ENCODE measurements at places on chromosomes 16 and 17. TPM values are rescaled to one million over a fixed set of nuclear protein-coding genes. Genes with fewer than 3 reads are reported as not detected.
A peak's percentile ranks its signal among the peaks of the same experiment; 100 is the strongest.

GRCh38 chr17:46046957-46047356, 47.9 kb downstream of the STH start:
- peak; percentile 24 for DNase-seq
- H3K27ac ChIP-seq = no peak overlapping the region
- H3K27me3 ChIP-seq = no peaks in the 10 kb centered on the region
- no peaks in the 10 kb centered on the region for H3K4me1 ChIP-seq

GRCh38 chr17:75440738-75441448, 15.5 kb upstream of the TMEM94 start:
- peaks cover 5% of the 10 kb centered on the region for H3K4me1 ChIP-seq
- no peak overlapping the region for H3K4me3 ChIP-seq
- H3K27me3 ChIP-seq = no peaks in the 10 kb centered on the region
- no peak for DNase-seq
- H3K36me3 ChIP-seq = no peaks in the 10 kb centered on the region
- H3K27ac ChIP-seq = no peak overlapping the region

DNA sequence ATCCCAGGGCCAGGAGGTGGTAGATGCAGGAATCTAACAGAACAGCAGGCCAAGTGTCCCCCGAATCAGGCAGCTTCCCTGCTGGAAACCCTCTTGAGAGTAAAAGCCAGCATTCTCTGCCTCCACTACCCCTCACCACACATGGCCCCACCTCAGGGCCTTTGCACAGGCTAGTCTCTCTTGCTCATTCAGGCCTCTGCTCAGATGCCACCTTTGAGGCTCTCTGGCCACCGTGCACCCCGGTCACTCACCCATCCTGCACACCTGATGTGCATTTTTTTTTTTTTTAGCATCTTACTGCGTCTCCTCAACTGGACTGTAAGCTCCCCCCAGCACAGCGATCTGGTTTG, 34.5 kb upstream of the GSE1 start:
- H3K27ac ChIP-seq = no peak overlapping the region
- no peak for DNase-seq
- peaks cover 44% of the 10 kb centered on the region for H3K4me1 ChIP-seq
- no peaks in the 10 kb centered on the region for H3K27me3 ChIP-seq
- H3K4me3 ChIP-seq = no peak overlapping the region
- H3K36me3 ChIP-seq = no peaks in the 10 kb centered on the region

- no peak within 1 kb of the TSS for H3K4me3 ChIP-seq
- no peaks in the 10 kb centered on the region for H3K4me1 ChIP-seq
- DNase-seq = no peak
- no peaks in the 10 kb centered on the region for H3K36me3 ChIP-seq
- peaks cover 12% of the 10 kb centered on the region for H3K27me3 ChIP-seq
- H3K27ac ChIP-seq = no peak within 1 kb of the TSS
These were observed at the start of gene ADAMTS18 for GRCh38 chr16:77434530-77435271. TSS of gene ADAMTS18 (minus strand) at chr16:77435034. CDS start at chr16:77434695, 339 bp downstream.

GRCh38 chr16:89805136-89805905, 11.1 kb downstream of the FANCA start:
- DNase-seq = peak; percentile 83
- peaks cover 10% of the 10 kb centered on the region for H3K4me1 ChIP-seq
- H3K4me3 ChIP-seq = no peak overlapping the region
- peaks cover 3% of the 10 kb centered on the region for H3K36me3 ChIP-seq
- peak overlapping the region; percentile 72 for H3K27ac ChIP-seq

DNA sequence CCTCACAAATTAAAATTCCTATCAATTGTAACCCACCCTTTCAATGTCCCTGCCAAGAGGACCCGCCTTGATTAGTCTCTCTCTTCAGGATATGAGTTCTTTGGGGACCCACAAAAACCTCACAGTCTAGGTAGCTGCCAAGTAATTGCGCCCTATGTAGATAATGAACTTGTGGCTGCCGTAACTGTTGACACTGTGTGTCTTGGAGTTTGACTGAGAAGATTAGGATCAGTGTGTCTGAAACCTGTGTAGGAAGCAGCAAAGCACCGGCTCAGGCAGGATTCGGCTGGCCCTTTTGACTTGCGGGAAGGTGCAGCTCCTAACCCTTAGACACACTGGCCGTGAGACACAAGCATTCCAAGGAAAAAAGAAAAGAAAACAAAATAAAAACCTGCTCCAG, 17.8 kb upstream of the SLC6A4 start:
- no peak for DNase-seq
- H3K4me1 ChIP-seq = peaks cover 2% of the 10 kb centered on the region
- no peak overlapping the region for H3K4me3 ChIP-seq
- peaks cover 17% of the 10 kb centered on the region for H3K36me3 ChIP-seq
- H3K27me3 ChIP-seq = no peaks in the 10 kb centered on the region

DNA sequence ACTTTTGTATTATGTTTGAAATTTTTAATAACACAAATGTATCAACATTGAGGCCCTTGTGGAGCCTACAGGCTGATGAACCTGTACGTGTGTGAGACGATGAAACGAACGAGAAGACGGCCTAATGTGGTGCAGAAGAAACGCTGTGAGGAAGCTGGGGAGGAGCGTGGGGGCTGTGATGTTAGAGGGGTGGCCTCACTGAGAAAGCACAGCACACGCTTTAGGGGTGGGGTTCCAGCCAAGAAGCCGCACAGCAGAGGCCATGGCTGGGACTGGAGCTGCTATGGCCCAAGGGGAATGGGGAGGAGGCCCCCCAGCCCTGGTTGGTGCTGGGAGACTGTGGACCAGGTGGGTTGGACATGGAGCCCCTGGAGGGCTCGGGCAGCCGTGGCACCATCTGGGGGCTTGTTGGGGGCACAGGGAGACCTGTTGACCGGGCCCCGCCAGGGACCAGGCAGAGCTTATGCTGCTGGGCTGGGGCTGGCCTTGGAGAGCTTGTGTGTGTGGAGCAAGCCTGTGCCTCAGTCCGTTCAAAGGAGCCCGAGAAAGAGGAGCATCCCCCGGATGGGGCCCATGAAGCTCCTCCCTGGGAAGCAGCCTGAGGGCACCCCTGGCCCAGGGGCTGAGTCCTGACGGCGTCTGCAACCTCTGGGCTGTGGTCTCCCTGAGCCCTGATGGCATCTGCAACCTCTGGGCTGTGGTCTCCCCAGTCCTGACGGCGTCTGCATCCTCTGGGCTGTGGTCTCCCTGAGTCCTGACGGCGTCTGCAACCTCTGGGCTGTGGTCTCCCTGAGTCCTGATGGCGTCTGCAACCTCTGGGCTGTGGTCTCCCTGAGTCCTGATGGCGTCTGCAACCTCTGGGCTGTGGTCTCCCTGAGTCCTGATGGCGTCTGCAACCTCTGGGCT, 44.7 kb downstream of the METRNL start:
- no peak for DNase-seq
- H3K27me3 ChIP-seq = peaks cover 37% of the 10 kb centered on the region
- no peaks in the 10 kb centered on the region for H3K36me3 ChIP-seq
- H3K27ac ChIP-seq = no peak overlapping the region
- H3K4me1 ChIP-seq = no peaks in the 10 kb centered on the region
- no peak overlapping the region for H3K4me3 ChIP-seq

DNA sequence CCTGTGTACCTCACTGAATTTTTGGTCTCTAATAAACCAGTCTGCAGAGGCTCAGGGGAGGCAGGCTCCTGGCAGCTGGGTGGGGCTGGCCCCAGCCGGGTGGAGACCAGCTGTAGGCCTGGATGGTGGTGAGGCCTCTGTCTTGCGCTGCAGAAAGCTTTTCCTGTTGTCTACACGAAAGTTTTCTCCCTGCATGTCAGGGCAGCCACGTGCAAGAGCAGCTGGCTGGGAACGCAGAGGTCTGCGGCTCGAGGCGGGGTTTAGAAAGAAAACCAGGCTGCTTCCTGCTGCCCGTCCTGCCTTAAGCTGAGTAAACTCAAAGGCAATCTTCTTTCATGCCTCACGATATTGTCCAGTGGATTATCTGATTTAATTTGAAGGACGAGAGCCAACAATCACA, 2.4 kb downstream of the SERPINF1 start:
- no peaks in the 10 kb centered on the region for H3K27me3 ChIP-seq
- peak overlapping the region; percentile 36 for H3K27ac ChIP-seq
- peak; percentile 87 for DNase-seq
- no peak overlapping the region for H3K4me3 ChIP-seq
- no peaks in the 10 kb centered on the region for H3K36me3 ChIP-seq

DNA sequence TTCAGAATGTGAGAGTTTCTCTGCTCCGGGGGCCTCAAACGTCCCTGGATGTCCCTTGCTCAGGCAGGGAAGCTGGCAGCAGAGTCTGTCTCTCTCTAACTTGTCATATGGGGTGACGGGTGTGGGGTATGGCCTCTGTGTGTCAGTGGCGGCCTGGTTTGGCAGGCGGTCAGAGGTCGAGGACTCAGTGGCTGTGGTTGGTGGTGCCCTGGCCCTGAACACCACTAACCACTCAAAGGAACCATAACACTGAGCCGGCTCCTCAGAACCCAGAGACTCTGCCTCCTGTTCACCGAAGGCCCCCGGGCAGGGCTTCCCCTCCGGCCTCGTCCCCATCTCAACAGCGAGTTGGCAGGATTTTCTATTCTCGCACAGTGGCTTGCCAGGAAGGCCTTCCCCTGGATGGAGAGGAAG, 677 bp downstream of the P2RX1 start:
- DNase-seq = no peak
- H3K27ac ChIP-seq = no peak overlapping the region
- no peak overlapping the region for H3K4me3 ChIP-seq
- no peaks in the 10 kb centered on the region for H3K27me3 ChIP-seq
- peaks cover 5% of the 10 kb centered on the region for H3K4me1 ChIP-seq

DNA sequence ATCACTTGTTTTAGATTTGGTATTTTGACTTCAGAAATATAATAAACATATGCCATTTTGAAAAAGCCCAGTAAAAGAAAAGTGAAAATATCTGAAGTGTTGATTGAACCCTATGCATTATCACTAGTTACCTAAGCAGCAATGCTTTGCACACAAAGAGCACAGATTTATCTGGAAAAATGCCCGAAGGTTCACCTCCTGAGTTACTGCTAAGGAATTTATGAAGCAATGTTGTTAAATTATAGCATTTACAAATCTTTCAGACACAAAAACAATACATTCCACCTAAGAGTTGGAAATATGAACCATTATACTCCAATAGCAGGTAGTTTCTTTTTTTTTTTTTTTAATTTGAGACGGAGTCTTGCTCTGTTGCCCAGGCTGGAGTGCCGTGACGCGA, 38.9 kb upstream of the GHDC start:
- no peak overlapping the region for H3K4me3 ChIP-seq
- DNase-seq = peak; percentile 65
- H3K27ac ChIP-seq = no peak overlapping the region
- H3K27me3 ChIP-seq = no peaks in the 10 kb centered on the region
- peaks cover 2% of the 10 kb centered on the region for H3K4me1 ChIP-seq

GRCh38 chr16:57778658-57779057, 23.6 kb downstream of the KIFC3 start:
- H3K4me1 ChIP-seq = peaks cover 4% of the 10 kb centered on the region
- no peak overlapping the region for H3K4me3 ChIP-seq
- no peaks in the 10 kb centered on the region for H3K27me3 ChIP-seq
- H3K27ac ChIP-seq = no peak overlapping the region
- peaks cover 24% of the 10 kb centered on the region for H3K36me3 ChIP-seq
- no peak for DNase-seq

DNA sequence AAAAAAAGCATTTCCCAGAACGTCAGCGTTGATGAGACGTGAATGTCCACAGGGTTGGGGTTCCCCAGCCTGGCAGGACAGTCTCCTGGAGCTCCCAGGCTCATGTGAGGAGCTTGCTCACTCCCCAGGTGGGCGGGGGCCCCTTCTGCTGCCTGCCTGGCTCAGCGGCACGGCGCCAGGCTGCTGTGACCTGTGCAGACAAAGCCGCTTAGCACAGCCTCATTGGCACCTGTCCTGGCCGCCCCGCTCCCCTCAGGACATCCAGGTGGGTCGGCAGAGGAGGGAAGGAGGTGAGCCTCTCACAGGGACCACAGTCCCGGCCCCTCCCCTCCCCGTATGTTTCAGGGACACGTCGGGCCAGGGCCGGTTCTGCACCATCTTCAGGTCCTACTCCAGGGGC, 12.9 kb upstream of the WFIKKN1 start:
- no peaks in the 10 kb centered on the region for H3K27me3 ChIP-seq
- DNase-seq = no peak
- H3K27ac ChIP-seq = no peak overlapping the region
- no peak overlapping the region for H3K4me3 ChIP-seq
- H3K36me3 ChIP-seq = peaks cover 5% of the 10 kb centered on the region

DNA sequence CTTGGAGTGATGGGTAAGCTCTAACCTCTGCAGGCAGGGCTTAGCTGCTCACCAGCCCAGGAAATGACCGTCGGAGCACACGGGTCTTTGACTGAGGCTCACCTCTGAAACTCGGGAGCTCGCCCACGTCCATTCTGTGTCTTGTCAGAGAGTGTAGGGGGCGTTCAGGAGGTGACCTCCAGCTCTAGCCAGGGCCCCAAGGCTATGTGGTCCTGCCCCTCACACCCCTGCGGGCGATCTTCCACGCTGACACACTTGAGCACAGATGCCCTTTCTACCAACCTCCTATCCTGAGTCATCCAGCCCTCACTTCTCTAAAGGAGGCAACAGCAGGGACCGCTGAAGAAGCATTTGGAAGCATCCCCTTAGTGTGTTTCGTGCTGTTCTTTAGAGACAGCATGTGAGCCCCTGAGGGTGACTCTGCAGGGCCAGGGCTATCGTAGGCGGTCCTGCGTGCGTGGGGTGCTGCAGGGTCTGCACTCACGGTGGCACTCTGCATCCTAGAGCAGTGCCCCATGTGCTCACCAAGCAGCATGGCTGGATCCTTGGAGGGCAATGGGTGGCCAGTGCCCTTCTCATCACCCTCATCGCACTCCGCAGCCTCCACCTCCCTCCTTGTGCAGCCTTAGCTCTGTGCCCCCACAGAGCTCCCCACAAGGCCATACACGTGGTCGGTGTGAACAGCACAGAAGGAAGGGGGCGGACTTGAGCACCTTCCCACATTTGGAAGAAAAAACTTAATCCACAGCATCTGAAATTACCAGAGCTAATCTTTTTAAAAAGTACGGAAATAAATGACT, 33.8 kb downstream of the SLC47A1 start:
- no peaks in the 10 kb centered on the region for H3K4me1 ChIP-seq
- no peaks in the 10 kb centered on the region for H3K36me3 ChIP-seq
- no peak overlapping the region for H3K27ac ChIP-seq

- H3K4me3 ChIP-seq = no peak overlapping the region
- H3K4me1 ChIP-seq = peaks cover 26% of the 10 kb centered on the region
- peaks cover 14% of the 10 kb centered on the region for H3K36me3 ChIP-seq
These were observed 15.9 kb downstream of the ZC3H7A start for GRCh38 chr16:11780991-11781680.

- H3K36me3 ChIP-seq = peaks cover 12% of the 10 kb centered on the region
- H3K4me1 ChIP-seq = peaks cover 5% of the 10 kb centered on the region
- DNase-seq = peak; percentile 7
- no peak overlapping the region for H3K27ac ChIP-seq
- H3K27me3 ChIP-seq = no peaks in the 10 kb centered on the region
These were observed 33.6 kb upstream of the ANKFY1 start for GRCh38 chr17:4297351-4297750.

Gene SLC35G6
- total RNA-seq = not detected

Gene NOS2
- total RNA-seq = under 0.01 TPM

Gene TMEM238L
- not detected for total RNA-seq

Gene XAF1
- 1.7 TPM for total RNA-seq

Gene NEUROD2
- total RNA-seq = not detected

Gene IQCK
- total RNA-seq = 5.4 TPM

All from IMR-90 (cell line).